ENCODE measurements at places on chromosomes 7 and 10. TPM values are rescaled to one million over a fixed set of nuclear protein-coding genes. Genes with fewer than 3 reads are reported as not detected.

The PDGFA gene
- polyA plus RNA-seq, result 0.68 TPM

GRCh38 chr10:28624351-28624750 is 53.0 kb upstream of the BAMBI start:
- H3K4me3 ChIP-seq, result no peak overlapping the region
- H3K27ac ChIP-seq, result no peak overlapping the region

DNA sequence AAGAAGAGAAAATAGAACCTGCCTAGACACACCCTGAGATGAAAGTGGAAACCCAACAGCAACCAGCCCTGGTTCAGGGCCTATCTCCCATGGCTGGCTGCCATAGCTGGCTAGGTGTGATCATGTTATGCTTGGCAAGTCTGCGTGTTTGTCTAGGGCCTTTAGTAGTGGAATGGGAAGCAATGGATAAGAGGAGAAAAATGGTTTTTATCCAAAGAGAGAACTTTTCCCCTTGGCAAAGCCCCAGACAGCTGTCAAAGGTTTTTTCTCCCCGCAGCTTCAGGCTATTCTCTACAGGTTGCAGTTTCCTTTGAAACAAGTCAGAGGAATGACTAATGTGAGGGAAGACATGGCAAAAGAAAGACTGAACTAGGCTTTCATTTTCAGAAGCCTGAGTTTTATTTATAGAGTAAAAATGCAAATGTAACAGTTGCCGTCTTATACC is 161.5 kb downstream of the SEMA3D start:
- no peak overlapping the region for H3K27ac ChIP-seq
- H3K4me3 ChIP-seq, result no peak overlapping the region
- no peak for DNase-seq
- no peaks in the 10 kb centered on the region for H3K36me3 ChIP-seq
- no peaks in the 10 kb centered on the region for H3K4me1 ChIP-seq

DNA sequence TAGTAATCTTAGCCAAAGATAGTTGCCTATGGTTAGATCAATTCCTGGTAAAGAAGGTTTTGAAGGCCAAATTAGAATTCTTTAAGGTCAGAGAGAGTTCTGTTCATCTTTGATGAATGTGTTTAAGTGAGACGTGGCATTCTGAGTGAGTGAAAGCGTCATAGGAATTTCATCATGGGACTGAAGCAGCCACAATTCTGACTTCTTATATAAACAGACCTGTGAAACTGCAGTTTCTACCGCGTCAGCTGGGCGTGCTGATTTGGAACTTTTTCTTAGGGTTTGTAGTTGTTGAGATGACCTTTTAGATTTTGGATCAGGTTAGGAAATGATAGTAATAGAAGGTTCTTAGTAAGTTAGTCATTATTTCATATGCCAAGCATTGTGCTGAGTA is 103.8 kb downstream of the CNNM2 start:
- H3K27ac ChIP-seq, result no peak overlapping the region
- no peaks in the 10 kb centered on the region for H3K36me3 ChIP-seq
- no peak for DNase-seq
- no peaks in the 10 kb centered on the region for H3K27me3 ChIP-seq

Data from CD8-positive, alpha-beta memory T cell (primary cell).